ENCODE measurements at places on chromosomes 6 and 20.

DNA sequence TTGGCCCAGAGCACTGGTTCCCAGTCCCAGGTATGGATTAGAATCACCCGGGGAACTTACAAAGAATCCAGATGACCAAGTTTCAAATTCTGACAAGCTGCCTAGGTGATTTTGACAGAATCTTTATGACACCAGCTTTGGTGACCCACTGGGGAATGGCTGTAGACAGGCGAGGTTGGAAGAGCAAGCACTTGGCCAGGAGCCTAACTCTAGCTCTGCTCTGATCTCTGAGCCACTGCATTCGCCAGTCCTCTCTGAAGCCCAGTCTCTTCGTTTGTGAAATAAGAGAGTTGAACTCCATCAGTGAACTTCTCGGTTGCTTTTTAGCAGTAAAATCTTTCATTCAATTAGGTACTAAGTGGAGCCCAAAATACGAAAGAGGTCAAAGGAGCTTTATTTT, 161.2 kb downstream of the VEGFA start:
- DNase-seq: no peak

- no peak for DNase-seq
These were observed 1.2 kb downstream of the SMIM29 start for GRCh38 chr6:34247481-34248197.

GRCh38 chr6:155880900-155881299, 425.3 kb upstream of the NOX3 start:
- DNase-seq: no peak

- no peak for DNase-seq
These were observed 132.4 kb downstream of the CDH26 start for GRCh38 chr20:60090631-60091030.

- peak; percentile 28 for DNase-seq
These were observed 42.3 kb upstream of the PTPN1 start for GRCh38 chr20:50467718-50468356.

GRCh38 chr20:24360531-24360930, 108.9 kb upstream of the SYNDIG1 start:
- DNase-seq: no peak

- DNase-seq: no peak
These were observed 41.2 kb upstream of the PDE10A start for GRCh38 chr6:165704045-165704748.

DNA sequence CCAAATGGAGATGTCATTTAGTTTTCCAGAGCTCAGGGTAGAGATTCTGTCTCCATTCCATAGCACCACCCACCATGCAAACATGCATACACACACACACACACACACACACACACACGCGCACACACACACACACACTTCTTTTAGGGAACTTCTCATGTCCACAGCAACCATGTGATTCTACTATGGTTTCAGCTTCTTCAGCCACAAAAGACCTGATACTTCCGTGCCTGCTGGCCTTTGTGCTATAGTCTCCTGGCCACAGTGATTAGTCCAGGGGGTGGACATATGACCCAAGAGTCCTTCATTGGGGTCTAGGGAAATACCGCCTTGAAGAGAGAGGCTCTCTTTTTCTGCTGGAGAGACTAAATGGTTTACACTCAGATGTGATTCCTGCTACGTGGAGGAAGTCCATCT, 53.5 kb downstream of the CARMIL1 start:
- DNase-seq: no peak

DNA sequence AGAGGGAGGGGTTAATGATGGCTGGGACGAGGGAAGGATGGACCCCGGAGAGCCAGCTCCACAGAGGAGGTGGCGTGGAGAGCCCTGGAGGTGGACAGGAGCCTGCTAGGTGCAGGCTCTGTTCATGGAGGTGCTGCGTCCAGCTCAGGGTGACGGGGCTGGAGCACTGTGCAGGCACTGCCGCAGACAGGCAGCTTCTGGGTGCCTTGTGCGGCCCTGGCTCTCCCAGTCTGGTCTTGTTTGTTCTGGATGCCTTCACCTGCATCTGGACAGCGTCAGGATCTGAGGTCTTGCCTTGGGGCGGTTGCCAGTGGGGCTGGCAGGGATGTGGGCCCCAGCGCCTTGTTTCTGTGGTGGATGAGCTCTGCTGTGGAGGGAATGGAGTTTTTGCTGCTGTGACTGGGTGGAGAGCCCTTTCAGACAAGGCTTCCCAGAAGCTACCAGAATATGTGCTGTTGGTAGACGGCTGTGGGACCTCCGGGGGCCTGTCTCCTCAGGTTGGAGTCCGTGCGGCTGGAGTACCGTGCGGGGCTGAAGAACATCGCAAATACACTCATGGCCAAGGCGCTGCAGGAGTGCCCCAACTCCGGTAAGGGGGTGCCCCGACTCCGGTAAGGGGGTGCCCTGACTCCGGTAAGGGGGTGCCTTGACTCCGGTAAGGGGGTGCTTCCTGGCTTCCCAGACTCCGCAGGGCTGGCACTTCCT, 7.8 kb upstream of the C20orf204 start:
- no peak for DNase-seq

DNA sequence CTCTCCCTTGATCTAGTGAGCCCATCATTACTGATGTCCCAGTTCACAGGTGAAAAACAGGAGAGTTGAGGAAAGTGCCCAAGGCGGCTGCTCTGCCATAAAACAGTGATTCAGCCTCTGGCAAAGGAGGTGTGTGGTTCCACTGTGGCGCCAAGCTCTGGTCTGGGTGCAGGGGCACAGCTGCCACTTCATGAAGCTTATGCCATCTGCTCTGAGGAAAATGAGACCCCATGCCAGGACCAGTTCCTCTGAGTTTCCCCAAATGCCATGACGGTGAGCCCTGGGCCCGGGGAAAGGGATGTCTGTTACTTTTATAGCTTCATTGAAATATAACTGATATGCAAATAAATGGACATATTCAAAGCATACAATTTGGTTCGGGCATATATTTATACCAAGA, 33.7 kb upstream of the ZBP1 start:
- no peak for DNase-seq

- DNase-seq: no peak
These were observed 19.0 kb downstream of the VAPB start for GRCh38 chr20:58407966-58408557.

- peak; percentile 57 for DNase-seq
These were observed 9.7 kb upstream of the ATXN1 start for GRCh38 chr6:16770701-16771569.

DNA sequence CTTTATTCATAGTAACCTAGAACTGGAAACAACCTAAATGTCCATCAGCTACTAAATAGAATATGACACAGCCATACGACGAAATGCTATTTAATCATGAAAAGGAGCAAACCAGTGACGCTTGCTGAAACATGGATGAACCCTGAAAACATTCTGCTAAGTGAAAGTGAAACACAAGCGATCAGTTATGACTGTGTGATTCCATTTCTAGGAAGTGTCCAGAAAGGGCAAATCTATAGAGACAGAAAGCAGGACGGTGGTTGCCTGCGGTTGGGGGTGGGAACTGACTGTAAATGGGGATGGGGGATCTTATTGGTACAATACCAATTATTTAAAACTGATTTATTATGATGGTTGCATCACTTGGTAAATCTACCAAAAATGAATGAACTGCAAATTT, 126.8 kb downstream of the IPCEF1 start:
- peak; percentile 53 for DNase-seq

- DNase-seq: no peak
These were observed 241.8 kb upstream of the MMS22L start for GRCh38 chr6:97524811-97525210.

- DNase-seq: peak; percentile 29
These were observed 15.0 kb downstream of the ACSS2 start for GRCh38 chr20:34891166-34892062.

- no peak for DNase-seq
These were observed 21.2 kb downstream of the GNAS-AS1 start for GRCh38 chr20:58829531-58829941.

- DNase-seq: no peak
These were observed 10.6 kb downstream of the CEP250 start for GRCh38 chr20:35465976-35466375.

- DNase-seq: no peak
These were observed 420.4 kb upstream of the ID4 start for GRCh38 chr6:19416811-19417210.

DNA sequence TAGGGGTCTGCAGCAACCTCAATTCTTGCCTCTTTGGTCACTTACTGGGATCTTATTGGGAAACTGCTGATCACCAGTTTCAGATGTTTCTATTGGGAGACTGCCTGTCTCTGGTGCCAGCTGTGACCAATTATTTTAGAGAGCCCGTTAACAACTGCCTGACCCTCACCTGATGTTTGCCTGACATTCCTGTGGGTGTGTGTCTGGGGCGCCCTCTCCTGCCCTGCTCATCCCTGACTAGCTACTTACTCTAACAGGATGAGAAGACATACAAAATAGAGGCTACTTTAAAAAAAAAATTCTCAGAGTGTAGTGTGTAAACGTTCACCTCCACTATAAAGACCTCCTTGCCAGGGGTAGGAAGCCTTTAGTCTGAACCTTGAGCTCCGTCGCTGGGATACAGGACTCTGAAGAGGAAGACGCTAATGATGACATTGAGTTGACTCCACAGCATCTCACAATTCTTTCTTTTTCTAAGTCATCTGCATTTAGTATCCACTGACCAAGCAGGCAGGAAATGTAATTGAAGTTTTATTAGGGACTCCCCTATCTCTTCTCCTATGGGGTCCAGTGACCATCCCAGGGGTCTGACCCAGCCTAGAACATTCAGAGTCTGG, 54.6 kb upstream of the DDR1 start:
- no peak for DNase-seq

GRCh38 chr6:47083586-47084047, 41.5 kb upstream of the ADGRF1 start:
- no peak for DNase-seq

- DNase-seq: peak; percentile 20
These were observed at the start of gene RAET1L for GRCh38 chr6:150025201-150025917. TSS of gene RAET1L (minus strand) at chr6:150025532. CDS start at chr6:150025471, 61 bp downstream.

DNA sequence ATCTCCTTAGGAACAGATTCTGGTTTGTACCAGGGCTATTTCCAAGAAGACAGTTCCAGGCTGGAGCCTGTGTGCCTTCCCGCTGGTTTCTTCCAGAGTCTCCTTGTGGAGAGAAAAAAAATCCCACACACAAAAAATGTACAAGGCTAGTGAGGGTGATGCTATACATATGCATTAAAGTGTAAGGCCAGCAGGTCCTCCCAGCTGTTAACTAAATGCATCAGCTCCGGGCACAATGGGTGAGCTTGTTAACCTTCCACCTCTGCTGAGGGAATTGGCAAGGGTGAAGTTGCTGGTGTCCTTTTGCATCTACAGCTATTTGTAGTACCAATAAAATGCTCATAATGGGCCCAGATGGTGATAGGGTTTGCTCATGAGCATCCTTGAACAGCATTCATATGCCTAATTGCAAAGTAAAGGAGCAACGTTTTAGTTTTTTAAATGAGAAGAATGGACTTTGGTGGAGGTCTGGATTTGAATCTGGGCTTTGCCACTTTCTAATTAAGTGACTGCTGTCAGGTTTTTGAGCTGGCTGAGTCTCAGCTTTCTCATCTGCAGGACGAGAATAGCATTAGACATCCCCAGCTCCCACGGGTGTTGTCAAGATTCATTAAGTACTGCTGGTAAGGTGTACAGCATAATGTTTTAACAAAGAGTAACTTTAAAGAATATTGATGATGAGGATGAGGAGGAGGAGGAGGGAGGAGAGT, 361.8 kb downstream of the QKI start:
- no peak for DNase-seq

- no peak for DNase-seq
These were observed 107.5 kb downstream of the FAXC start for GRCh38 chr6:99241905-99242534.

DNA sequence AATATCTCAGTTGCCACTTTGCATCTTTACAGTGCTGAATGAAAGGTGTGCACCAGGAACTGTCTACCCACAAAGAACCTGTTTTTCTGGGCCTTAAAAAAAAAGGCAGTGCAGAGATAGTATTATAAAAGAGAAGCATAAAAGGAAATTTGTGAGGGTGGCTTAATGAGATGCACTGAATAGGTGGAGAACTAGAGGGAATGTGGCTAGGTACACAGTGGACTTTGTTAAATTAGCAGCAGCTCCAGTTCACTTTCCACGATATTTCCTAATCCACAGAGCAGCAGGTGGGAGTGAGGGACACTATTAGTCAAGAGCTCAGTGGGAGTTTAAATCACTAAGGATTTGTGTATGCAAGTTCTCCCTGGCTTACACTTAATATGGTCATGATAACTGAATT, 38.8 kb downstream of the MAP7 start:
- DNase-seq: no peak

- no peak for DNase-seq
These were observed 129.5 kb upstream of the MMS22L start for GRCh38 chr6:97412511-97412910.

GRCh38 chr6:27031302-27031701, 216.2 kb upstream of the PRSS16 start:
- no peak for DNase-seq

GRCh38 chr20:7770046-7770445, 170.2 kb downstream of the HAO1 start:
- no peak for DNase-seq

DNA sequence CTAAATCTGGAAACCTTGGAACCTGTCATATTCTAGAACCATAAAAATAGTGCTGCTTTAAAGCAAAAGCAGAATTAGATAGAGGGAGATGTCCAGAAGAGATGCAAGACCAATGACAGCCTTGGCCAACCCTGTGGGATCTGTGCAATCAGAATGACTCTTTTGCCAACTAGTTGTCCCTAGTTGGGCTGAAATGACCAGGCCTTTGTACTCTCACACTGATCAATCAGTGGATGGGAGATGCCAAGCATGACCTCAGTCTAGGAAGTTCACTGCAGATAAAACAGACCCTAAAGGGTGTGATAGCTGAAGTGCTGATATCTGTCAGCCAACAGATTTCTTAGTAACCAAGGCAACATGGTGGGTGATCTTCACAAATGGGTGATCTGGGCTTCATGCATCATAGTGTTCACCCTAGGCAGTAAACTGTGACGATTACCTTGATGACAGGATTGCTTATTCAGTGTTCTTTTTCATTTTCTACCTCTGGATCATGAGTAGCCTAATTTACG, 52.1 kb downstream of the BCKDHB start:
- DNase-seq: no peak

DNA sequence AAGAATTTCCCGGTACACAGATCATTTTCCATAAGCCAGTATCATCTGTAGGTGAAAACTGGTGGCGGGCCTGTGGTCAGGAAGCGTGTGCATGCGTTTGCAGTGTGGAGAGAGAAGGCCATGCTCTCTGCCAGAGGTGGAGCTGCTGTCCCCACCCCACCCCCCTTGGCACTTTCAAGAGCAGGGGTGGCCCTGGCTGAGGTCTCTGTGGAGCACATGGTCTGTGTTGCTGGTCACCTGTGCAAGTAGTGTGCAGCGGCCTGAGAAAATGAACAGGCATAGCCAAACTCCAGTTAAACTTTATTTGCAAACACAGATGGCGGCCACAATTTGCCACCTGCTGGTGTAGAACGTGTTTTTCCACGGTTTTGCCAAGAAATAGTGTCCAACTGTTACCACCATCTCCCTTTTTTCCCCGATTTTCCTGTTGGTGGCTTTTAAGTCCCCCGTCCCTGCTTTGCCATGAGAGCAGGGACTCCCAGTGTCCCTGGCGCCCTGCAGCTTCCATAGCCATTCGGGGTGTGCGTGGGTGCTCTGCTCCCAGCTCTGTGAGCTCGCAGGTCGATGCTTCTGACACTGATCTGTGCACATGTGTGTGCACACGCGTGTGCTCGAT, 2.5 kb downstream of the ADRM1 start:
- no peak for DNase-seq

All from stimulated activated CD4-positive, alpha-beta T cell treated with anti-CD3 and anti-CD28 coated beads, Interleukin-15, amount 100 ng/mL, for 48 hours (primary cell).